Right ventricle myocardium superior (tissue), 1 donor: ENCODE measurements at places on chromosomes 12 and 14. TPM values are rescaled to one million over a fixed set of nuclear protein-coding genes. Genes with fewer than 3 reads are reported as not detected.

DNA sequence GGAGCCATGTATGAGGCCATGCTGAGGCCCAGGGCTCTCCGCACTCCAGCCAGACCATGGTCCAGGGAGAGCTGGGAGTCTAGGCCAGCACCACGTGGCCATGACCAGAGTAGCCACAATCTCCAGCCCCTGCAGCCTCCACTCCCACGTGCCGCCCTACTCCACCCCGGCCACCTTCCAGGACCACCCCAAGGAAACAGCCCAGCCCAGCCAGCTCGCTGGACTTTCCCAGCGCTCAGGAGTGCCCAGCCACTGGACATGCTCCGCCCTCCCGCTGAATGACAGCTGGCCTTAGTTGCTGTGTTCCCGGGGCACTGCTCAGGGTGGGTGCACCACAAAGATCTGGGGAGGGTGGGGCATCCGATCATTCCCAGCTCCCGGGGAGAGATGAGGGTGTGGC is 2.1 kb upstream of the C14orf180 start:
- no peak for DNase-seq

DNA sequence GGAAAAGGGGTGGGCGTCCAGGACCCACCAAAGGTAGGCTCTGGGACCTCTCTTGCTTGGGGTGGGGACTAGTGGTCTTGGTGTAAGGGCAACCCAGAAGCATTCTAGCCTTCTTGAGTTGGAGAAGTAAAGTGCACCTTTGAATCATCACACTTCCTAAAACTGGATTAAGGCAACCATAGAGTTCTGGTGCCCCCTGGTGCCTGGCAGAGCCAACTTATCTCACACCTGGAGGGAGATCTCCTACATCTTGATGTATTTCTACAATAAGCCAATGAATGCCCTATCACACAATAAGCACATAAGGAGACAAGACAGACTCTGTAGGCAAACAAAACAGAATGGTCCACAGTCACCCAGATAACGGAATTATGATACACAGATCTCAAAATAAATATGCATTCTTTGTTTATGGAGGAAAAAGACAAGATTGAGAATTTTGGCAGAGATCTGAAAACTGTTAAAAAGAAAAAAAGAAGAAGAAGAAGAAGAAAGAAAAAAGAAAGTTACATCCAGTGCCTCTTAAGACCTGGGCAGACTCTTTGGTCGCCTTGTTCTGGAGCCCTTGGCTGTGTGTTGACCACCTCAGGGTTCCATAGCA is 95.9 kb upstream of the PPP2R5C start:
- DNase-seq = no peak

- DNase-seq = no peak
Observed at GRCh38 chr12:123401753-123402683, 18.1 kb downstream of the KMT5A start.

DNA sequence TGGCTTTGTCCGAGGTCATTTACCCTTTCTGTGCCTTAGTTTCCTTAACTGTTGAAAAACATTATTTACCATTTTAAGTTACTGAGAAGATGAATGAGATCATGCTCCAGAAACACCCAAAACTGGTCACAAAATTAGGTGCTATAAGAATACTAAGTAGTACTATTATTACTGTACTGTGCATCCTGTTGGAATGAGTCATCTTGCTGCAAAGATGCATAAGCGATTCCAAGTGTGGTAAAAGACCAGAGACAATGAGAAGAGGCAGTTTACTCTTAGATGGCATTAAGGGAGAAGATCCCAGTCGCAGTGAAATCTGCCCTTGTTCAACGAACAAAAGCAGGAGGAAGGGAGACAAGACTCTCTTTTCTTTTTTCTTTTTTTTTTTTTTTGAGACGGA is 4.2 kb upstream of the PLEKHA5 start:
- no peak for DNase-seq

DNA sequence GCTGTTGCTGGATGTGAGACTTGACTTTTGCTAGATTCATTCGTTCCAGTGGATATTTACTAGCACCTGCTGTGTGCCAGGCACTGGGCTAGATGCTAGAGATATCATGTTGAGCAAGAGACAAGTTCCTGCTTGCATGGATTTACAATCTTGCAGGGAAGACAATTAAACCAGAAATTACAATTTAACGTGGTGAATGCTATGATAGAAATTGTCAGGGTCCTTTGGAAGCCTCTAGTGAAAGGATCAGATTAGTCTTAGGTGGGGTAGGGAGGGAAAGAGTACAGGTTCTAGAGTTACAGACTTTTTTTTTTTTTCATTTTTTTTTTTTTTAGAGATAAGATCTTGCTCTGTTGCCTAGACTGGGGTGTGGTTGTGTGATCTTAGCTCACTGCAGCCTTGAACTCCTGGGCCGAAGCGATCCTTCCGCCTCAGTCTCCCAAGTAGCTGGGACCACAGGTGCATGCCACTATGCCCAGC is 36.7 kb downstream of the SPATS2 start:
- DNase-seq = no peak

- no peak for DNase-seq
Observed at GRCh38 chr14:105256292-105256960, 8.1 kb downstream of the BTBD6 start.

GRCh38 chr14:31261859-31262731 is 54.5 kb upstream of the HECTD1 start:
- no peak for DNase-seq

- DNase-seq = no peak
Observed at GRCh38 chr14:90495357-90496276, 98.8 kb downstream of the CALM1 start.

DNA sequence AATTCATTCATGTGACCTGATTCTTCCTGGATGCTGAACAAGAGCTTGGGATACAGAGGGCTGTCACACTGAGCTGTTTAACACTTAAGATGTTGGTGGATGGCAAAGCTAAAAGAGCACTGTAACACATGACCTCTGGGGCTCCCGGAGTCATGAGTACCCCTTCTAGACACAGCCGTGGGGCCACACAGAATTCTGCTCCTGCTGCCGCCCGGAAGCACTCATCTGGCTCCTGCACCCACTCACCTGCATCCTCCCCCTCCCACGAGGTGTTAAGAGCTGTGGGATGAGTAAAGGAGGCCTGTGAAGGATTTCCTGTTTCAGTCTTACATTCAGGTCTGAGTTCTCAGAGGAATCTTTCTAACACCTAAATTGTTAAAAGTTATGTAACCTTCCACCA is 78.0 kb upstream of the SSTR1 start:
- no peak for DNase-seq

DNA sequence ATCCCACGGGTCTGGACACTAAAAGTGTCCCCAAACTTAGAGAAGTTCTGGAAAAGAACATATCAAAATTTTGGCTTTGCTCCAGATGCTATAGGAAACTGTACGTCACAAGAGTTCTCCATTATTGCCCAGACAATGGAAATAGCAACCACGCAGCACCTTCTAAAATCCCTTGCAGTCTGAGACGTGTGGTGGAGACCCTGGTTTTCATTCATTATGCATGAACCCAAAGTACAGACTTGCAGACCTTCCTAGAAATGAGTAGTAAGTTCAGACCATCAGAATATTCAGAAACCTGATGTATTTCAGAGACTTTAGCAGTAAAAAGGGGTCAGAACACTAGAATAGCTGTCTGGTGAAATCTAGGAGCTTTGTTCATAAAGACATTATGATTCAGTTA is 50.0 kb upstream of the BCL2L14 start:
- no peak for DNase-seq

DNA sequence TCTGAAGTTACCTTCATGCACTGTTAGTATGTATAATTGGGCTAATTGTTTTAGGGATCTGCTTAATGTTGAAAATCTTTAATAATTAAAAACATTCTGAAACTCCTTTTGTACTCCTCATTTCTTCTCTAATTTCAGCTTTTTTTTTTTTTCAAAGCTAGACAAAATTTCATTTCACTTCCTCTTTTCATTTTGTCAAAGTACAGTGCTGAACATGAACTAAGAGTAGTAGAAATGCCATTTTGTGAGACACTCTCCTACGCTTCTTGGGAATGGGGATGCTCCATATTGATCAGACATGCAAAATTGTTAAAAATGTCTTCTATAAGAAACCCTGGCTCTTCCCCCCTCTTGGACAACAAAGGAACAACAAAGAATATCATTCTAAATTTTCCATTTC is 1.7 kb downstream of the ABCD2 start:
- DNase-seq = no peak

- no peak for DNase-seq
Observed at GRCh38 chr14:51684760-51685159, 33.0 kb downstream of the FRMD6 start.

PRPH gene
- not detected for total RNA-seq

TSHR gene
- not detected for total RNA-seq

BCL2L14 gene
- total RNA-seq = not detected
